ENCODE measurements at places on chromosomes 1 and 21.

GRCh38 chr1:60257531-60257930, 184.0 kb upstream of the C1orf87 start:
- DNase-seq, result no peak

GRCh38 chr21:44013380-44014088, 1.4 kb downstream of the TRAPPC10 start:
- no peak for DNase-seq

- peak; percentile 71 for DNase-seq
These were observed 8.4 kb upstream of the IKBKE start for GRCh38 chr1:206461602-206462455.

DNA sequence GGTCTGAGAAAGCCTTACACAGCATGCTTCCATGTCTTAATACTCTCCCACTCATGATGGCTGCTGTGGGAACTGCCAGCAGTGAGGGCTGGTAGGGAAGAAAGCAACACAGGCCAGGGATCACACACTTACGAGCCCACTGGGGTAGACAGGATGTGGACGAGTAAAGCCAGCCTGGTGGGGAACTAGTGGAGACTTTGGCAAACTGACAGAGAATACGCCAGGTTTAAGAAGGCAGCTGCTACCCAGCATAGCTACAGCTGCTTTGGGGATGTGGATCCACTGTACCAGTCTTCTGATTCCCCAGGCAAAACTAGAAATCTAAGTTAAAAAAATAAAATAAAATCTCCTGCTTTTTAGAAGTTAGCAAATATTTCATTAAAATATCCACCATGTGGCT, 664.0 kb downstream of the SMYD3 start:
- no peak for DNase-seq

- DNase-seq, result no peak
These were observed 7.9 kb downstream of the COL6A1 start for GRCh38 chr21:45989355-45990048.

GRCh38 chr1:78165816-78166215, 120.0 kb downstream of the GIPC2 start:
- no peak for DNase-seq

DNA sequence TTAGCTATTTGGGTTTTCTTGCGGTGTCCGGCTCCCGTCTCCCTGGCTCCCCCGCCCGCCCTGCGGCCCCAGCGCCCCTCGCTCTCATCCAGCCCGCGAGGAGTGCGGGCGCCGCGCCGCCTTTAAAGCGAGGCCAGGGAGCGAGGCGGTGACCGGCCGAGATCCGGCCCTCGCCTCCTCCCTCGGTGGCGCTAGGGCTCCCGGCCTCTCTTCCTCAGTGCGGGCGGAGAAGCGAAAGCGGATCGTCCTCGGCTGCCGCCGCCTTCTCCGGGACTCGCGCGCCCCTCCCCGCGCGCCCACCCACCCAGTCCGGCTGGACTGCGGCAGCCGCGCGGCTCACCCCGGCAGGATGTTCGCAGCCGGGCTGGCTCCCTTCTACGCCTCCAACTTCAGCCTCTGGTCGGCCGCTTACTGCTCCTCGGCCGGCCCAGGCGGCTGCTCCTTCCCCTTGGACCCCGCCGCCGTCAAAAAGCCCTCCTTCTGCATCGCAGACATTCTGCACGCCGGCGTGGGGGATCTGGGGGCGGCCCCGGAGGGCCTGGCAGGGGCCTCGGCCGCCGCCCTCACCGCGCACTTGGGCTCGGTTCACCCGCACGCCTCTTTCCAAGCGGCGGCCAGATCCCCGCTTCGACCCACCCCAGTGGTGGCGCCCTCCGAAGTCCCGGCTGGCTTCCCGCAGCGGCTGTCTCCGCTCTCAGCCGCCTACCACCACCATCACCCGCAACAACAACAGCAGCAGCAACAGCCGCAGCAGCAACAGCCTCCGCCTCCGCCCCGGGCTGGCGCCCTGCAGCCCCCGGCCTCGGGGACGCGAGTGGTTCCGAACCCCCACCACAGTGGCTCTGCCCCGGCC, 492 bp downstream of the HLX start:
- DNase-seq, result peak; percentile 88

- no peak for DNase-seq
These were observed 52.5 kb upstream of the USH2A start for GRCh38 chr1:216475659-216476276.

GRCh38 chr1:47844558-47844955, 152.6 kb downstream of the TRABD2B start:
- no peak for DNase-seq

DNA sequence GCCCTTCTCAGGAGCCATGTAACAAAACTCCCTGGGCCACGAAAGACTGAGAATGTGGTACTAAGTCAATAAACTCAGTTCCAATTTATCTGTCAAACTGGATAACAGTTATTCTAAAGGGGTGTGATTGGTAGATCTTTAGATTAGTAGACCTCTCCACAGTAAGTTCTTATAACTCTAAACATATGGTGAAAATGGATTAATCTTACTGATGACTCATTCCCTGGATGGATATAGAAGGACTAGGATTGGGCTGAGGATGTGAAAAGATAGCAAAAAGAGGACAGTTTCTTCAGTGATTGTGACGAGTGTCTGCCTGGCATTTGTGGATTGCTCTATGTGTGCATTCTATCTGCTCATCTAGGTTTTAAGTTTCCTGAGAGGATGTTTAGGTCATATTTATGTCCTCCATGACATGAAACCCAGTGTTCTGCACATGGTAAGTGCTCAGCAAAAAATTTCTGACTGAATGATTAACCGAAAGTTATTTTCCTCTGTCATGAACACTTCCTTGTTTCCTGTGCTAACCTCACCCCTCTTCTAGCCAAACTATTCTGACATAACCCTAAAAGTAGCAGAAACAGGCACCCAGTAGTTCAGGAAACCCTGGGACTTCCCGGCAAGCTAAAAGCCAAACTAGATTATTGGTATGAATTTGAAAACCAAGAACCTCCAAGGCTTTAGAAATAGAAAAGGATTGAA, 397.5 kb upstream of the PLXNA2 start:
- no peak for DNase-seq

DNA sequence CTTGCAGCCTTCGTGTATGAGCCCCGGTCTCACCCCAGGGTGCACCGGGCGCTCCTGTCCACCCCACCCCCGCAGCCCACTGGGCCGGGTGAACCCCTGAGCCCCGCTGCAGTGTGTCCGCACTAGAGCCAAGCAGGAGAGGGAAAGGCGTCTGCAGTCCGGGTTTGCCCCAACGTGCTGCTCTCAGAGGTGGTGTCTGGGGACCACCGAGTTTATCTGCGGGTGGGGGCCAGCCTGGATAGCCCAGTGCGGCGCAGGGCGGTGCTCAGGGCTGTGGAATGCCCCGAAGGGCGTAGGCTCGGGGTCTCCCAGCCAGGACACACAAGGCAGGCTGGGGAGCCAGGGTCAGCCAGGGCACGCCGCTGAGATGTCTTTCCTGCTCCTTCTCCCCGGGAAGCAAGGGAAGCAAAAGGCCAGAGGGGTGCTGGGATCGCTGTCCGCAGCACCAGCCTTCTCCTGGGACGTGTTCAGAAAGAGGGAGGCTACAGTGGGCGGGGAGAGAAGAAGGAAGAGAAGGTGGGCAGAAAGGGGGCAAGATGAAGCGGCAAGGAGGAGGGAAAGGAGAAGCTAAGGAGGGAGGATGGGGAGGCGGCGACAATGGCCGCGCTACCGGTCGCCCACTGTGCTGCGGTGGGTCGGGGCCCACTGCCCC, 56.6 kb downstream of the MAB21L3 start:
- no peak for DNase-seq

GRCh38 chr1:2300851-2301606, 72.9 kb downstream of the SKI start:
- DNase-seq, result no peak

GRCh38 chr1:151773702-151774101, 10.4 kb upstream of the MRPL9 start:
- no peak for DNase-seq

- no peak for DNase-seq
These were observed 127.9 kb downstream of the ZNF326 start for GRCh38 chr1:90122654-90123340.

DNA sequence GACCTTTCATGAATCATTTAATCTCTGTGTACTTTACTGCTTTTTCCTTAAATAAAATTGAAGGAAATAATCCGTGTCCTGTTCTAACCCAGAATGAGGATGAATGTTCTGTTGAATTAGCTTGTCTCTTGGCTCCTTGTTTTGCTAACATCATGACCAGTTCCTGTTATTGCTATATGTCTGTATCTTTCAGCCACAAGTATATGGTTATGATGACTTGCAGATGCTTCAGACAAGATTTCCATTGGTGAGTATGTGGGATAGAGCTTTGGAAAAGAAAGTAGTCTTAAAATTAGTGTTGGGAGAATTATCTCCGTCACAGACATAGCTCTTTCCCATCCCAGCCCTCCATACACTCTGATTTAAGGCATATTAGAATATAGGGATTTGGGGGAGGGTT, 13.6 kb upstream of the HAX1 start:
- no peak for DNase-seq

DNA sequence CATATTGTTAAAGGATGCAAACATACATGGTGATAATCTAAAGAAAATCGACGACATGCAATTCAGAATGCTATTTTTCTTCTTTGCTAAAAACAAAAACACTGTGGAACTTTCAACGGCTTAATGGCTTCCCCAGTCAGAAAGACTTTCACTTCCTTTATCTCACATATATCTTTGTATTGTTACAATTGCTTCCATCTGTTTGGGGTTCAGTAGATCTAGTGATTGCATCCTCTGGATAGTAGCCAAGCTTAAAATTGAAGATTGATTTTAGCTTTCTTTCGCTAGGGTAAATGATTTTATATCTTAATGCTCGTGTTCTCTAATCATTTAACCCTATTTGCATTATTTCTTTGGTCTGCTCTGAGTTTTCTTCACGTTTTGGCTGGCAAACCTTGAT, 31.8 kb upstream of the ADAMTS1 start:
- no peak for DNase-seq

GRCh38 chr1:47508702-47509431, 71.0 kb downstream of the FOXD2 start:
- no peak for DNase-seq

Measured in HuH-7.5 (cell line).